ENCODE measurements at places on chromosomes 2 and 18.

DNA sequence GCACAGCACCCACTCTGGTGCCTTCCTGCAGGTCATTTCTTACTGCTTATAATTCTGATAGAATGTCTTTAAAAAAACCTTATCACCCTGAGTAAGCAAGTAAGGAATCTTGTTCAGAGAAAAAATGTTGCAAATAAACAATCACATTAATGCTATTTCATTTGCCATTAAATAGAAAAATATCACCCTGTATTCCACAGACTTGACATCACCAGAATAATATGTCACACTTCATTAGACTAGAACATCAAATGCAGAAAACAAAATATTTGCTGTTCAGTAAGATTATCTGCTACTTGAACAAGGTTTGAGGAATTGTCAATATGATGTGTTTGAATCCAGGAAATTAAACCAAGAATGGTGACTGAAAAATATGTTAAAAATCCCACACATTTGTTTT, 236.6 kb upstream of the MMADHC start:
- peak; percentile 35 for DNase-seq

GRCh38 chr2:20365249-20365817, 14.7 kb upstream of the PUM2 start:
- DNase-seq = peak; percentile 57

DNA sequence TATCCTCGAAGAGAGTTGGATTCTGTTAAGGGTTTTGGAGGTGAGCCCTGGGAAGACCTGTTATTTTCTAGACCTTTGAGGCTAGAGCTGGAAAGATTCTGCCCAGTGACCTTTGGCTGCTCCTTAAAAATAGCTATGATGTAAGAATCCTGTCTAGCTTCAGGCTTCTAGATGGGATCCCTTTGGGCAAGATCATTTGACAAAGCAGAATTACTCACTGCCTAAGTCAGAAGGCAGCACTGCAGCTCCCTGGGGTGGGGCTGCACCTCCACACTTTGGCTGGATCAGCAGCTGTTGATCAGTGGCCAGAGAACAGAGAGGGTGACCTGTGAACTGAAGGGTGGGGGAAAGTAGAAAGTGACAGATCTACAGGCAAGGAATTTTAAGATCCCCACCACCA, 103.8 kb downstream of the ASAP2 start:
- DNase-seq = peak; percentile 92

GRCh38 chr2:10001586-10001985, 41.8 kb upstream of the KLF11 start:
- no peak for DNase-seq

GRCh38 chr2:196530910-196531309, 108.6 kb upstream of the CCDC150 start:
- DNase-seq = no peak
